ENCODE measurements at places on chromosomes 12 and 14.
A peak's percentile ranks its signal among the peaks of the same experiment; 100 is the strongest.

GRCh38 chr12:113072136-113072535 lies 15.6 kb downstream of the DTX1 start:
- no peak for DNase-seq

GRCh38 chr14:90665321-90666000 lies 150.8 kb downstream of the TTC7B start:
- DNase-seq: no peak

- DNase-seq: no peak
Observed at GRCh38 chr14:56422703-56423213, 156.8 kb upstream of the TMEM260 start.

DNA sequence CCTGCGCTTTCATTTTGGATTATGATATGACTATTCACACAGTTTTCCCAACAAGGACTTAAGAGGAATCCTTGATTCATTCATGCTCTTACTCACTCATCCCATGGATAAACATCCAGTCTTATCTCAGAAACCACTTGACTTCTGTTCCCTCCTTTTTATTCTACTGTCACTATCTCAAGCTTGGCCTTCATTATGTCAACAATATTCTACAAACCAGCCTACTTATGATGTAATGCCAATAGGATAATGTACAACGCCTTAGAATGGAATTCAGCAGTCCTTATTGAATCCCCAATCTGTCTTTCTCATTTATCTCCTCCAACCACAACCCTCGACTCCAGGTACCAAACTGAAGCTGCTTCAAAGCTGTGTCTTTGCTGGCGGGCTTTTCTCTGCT lies 448.5 kb downstream of the PDZRN4 start:
- no peak for DNase-seq

DNA sequence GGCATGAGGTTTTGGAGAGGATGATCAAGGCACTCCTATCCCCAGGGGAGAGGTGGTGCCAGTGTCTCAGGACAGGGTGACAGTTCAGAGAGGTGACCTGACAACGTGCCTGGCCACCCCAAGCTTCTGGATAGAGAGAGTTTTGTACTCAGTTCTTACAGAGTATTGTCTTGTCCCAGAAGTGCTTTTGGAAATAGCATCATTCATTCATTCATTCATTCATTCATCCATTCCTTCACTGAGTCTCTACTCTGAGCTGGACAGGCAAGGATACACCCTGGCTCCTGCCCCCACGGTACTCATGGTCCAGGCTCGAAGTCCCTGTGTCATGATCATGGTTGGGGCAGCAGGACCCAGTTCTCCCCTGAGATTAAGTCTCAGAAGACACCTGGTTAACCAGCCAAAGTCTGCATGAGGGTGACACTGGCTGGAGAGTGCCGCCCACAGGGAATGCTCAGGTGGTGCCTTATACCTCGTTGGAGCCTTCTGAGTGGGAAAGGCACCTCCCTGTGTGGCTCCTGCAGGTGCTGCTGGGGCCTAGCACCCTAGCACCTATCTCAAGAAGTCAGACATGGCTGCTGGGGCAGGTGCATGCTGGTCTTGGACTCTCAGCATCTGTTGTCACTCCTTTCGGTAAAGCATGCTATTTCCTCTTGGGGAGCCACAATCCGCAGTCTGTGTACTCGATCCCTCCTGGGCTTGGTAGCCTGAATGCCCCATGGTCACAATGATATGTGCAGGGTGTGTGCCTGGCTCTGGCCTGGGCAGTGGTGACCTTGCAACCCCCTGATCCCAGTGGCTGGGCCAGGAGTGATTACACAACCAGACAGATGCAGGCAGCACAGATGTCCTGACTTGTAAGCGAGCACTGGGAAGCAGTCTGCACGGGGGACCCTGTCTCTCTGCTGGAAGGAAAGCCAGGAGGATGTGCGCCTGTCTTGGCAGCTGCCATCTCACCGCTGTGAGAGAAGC lies 57.8 kb downstream of the C14orf132 start:
- no peak for DNase-seq

DNA sequence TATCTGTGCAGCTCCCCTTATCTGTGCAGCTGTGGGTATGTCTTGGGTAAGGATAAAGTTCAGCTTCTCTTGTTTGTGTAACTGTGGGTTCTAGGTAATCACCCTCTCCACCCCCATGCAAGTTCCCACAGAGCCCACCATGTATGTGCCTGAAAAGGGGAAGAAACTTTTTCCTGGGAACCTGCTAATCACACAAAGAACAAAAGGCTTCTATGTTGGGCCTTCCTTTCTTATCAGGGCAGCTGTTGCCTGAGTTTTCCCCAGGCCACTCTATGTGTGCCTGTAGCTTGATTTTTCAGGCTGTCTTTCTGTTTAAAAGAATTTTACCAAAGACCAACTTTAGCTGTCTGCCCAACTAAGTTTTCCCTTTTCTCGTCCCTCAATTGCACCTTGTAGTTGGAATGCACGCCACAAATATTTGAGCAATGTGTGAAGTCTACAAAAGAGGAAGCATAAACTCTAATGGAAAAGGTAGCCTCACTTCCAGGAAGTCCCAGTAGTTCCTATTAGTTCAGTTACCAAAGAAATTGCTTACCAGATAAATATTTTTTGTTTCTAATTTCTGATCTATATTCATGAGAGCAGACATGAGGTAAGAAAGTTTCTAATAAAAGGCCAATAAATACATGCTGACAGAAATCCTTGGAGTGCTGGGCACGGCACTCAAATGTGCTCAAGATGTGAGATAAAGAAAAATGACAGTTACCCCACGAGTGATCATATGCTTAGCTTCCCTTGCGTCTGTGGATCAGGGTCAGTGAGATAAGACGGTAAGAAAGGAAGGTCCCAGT lies 2.7 kb upstream of the GALC start:
- no peak for DNase-seq

DNA sequence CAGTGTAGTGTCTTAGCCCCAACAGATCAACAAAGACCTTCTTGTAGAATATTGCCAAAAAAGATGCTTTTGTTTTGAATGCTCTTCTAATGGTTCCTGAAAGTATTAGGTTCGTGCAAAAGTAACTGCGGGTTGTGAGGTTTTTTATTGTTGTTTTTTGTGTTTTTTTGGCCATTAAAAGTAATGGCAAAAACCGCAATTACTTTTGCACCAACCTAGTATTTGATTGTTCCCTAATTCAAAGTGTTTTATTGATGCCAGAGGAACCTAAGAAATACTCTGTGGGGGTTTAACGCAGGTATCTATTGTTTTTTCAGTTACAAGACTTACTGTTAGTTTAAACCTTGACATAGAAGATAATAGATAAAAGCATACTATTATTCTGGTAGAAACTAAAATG lies 150.8 kb upstream of the DAAM1 start:
- DNase-seq: no peak

GRCh38 chr12:109160433-109160832 lies 44.0 kb downstream of the ACACB start:
- no peak for DNase-seq

DNA sequence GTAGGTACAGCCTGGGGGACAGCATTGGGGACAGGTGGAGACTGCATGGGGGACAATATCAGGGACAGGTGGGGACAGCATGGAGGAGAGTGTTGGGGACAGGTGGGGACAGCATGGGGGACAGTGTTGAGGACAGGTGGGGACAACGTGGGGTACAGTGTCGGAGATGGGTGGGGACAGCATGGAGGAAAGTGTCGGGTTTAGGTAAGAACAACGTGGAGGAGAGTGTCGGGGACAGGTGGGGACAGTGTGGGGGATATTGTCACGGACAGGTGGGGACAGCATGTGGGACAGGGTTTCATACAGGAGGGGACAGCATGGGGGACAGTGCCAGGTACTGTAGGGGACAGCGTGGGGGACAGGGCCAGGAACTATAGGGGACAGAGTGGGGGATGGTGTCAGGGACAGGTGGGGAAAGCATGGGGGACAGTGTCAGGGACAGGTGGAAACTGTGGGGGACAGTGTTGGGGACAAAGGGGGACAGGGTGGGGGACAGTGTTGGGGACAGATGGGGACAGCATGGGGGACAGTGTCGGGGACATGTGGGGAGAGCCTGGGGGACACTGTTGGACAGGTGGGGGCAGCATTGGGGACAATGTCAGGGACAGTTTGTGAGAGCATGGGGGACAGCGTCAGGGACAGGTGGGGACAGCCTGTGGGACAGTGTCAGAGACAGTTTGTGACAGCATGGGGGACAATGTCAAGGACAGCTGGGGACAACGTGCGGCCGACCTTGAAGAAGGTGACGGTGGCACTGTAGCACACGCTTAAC lies 213.1 kb downstream of the TMEM121 start:
- DNase-seq: no peak

- DNase-seq: peak; percentile 27
Observed at GRCh38 chr12:118307069-118307954, 65.4 kb downstream of the TAOK3 start.

- DNase-seq: peak; percentile 46
Observed at GRCh38 chr12:52741375-52742195, 35.6 kb downstream of the KRT76 start.

DNA sequence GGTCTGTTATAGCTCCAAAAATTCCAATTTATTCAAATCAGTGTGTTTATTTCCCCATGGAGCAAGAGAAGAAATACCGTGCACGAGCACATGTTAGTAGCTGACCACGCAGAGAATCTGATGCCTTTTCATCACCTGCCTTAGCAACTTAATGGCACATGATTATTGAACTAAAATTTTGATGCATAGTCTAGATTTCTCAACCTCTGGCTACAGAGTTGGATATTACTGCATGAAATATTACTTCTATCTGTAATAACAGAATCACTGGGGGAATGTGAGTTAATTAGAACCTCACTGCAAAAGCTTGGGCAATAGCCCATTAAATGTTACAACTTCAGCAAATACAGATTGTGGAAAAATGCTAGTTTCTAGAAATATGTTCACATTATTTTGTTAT lies 335.8 kb downstream of the FLRT2 start:
- no peak for DNase-seq

GRCh38 chr14:37143475-37143874 lies 28.9 kb downstream of the SLC25A21 start:
- DNase-seq: no peak

DNA sequence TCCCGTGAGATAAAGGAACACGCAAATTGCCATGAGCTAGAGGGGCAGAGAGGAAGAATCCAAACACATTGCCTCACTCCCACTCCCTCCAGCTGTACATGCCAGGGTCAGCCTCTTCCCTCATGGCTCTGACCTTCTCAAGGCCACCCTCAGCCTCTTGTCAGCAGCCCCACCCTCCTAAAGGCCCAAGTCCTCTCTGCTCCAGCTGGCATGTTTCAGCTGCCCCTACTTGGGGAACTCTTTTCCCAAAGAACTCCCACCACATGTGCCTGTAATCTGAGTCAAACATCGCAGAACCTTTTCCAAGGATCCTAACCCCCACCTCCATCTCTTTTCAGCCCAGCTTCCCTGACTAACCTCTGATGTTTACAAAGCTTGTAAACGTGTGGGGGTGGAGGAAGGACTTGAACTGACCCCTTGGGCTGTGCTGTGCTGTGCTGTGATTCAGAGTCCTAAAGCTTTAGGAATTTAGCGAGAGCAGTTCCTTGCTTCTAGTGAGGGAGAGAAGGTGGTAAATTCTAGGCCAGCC lies 7.3 kb upstream of the CACNB3 start:
- no peak for DNase-seq

DNA sequence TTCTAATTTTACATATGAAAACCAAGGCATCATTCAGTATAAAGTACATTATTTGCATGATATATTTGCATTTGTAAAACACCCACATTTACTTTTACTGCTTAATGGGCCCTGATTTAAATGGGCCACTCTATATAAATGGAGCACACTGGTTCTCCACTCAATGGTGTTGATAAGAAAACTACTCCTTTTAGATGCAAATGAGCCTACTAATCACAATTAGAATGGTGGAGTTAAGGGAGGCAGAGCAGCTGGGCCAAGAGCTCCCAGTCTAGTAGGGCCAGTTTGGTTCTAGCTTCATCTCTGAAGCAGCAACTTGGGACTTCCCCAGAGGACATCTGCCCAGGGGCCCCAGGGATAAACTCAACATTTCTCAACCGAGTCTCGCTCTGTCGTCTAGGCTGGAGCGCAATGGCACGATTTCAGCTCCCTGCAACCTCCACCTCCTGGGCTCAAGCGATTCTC lies 120.7 kb downstream of the FOXN3 start:
- DNase-seq: no peak

DNA sequence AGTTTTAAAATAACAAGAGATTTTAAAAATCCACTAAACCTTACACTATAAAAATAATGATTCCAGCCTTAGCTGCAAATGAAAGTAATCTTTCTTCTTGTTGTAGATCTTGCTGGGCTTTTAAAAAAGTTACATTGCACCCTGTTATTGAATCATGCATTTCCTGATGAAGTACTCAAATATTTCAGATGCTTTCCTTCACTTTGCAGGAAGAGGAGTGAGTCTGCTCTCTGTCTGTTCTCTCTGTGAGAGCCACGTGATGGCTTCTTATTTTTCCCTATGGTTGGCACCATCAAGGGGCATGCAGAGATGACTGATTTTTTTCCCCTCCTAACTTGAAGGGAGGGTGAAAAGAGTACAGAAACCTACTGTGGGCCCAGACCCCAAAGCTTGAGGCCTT lies 262.7 kb downstream of the ATP23 start:
- DNase-seq: no peak

GRCh38 chr12:43762596-43762995 lies 3.8 kb downstream of the IRAK4 start:
- DNase-seq: no peak

Data from stimulated activated CD4-positive, alpha-beta T cell treated with anti-CD3 and anti-CD28 coated beads, TNF-alpha, amount 100 ng/mL, for 48 hours (primary cell).